ENCODE measurements at places on chromosomes 12 and 14.

DNA sequence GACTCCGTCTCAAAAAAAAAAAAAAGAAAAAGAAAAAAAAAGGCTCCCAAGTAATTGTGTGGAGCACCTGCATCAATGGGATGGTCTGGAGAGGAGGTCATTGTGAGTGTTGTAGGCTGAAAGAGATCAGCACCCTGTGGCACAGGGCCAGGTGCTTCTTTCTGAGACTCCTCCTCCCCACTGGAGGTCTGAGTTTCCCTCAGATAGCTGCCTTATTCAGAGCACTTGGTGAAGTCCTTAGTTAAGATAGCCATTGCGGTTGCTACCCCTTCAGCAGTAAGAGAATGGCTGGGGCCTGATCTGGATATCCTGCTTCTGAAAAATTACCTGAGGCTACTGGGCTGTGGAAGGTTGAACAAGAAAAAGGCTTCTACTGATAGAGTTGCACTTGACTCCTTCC is 69.8 kb downstream of the ANO6 start:
- DNase-seq, result no peak

GRCh38 chr14:24556756-24557155 is 19.3 kb downstream of the CTSG start:
- no peak for DNase-seq

- no peak for DNase-seq
These were observed 71.6 kb upstream of the CMKLR1 start for GRCh38 chr12:108410689-108411088.

DNA sequence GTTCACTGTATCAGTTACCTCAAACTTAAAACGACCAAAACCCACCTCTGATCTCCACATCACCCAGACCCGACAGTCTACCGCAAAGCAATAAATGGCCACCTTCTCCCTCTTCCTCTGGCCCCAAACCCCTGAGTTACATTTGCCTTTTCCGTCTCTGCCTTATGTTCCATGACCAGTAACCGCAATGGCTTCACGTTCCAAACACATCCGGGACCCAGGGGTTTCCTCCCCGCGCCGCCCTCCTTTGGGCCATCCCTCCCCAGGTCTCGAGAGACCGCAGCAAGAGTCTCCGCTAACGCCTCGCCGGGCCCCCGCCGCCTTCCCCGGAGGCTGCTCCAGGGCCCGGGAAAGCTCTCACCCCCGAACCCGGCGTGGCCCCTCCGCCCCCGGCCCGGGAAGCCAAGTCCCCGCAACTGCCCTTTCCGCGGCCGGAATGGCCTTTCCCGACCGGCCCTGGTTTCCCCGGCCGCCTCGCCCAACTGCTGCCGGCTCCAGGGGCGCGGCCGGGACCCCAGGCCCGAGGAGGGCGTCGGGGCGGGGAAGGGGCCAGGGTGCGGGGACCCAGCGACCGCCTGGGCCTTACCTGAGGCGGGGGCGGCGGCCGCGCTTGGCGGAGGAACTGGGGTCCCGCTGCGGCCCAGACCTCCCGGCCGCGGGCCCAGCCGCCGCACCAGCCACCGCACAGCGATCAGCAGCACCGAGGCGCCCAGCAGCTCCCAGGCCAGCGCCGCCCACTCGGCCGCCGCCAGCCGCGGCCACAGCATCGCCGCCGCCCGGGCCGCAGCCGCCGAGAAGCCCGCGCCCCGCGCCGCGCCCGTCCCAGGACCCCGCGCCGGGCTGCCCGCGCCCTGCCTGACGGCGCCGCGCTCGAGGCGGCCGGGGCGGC is at the start of gene ANKLE2:
Gene ANKLE2, minus strand, starts transcription at position 801 of the 889 bp plus-strand sequence. Its CDS starts 34 bp downstream, at position 767.
- DNase-seq, result peak; percentile 54

GRCh38 chr12:120130011-120130410 is 13.5 kb upstream of the RAB35 start:
- no peak for DNase-seq

GRCh38 chr14:59187802-59188460 is 536 bp upstream of the DAAM1 start:
- peak; percentile 10 for DNase-seq

GRCh38 chr12:53510181-53510812 is 3.0 kb upstream of the NPFF start:
- DNase-seq, result no peak

Measured in stimulated activated CD8-positive, alpha-beta memory T cell treated with anti-CD3 and anti-CD28 coated beads, Interleukin-7, amount 100 ng/mL, for 1 hour (primary cell).